ENCODE measurements at places on chromosomes 6 and 20. TPM values are rescaled to one million over a fixed set of nuclear protein-coding genes. Genes with fewer than 3 reads are reported as not detected.

GRCh38 chr6:166364456-166364855 lies 18.3 kb downstream of the MPC1 start:
- no peak for DNase-seq

- DNase-seq, result peak; percentile 88
These were observed 49.9 kb downstream of the ATG5 start for GRCh38 chr6:106275692-106276091.

GRCh38 chr20:20084296-20084752 lies 32.0 kb downstream of the CFAP61 start:
- no peak for DNase-seq

GRCh38 chr6:125217369-125217768 lies 63.8 kb downstream of the TPD52L1 start:
- no peak for DNase-seq

DNA sequence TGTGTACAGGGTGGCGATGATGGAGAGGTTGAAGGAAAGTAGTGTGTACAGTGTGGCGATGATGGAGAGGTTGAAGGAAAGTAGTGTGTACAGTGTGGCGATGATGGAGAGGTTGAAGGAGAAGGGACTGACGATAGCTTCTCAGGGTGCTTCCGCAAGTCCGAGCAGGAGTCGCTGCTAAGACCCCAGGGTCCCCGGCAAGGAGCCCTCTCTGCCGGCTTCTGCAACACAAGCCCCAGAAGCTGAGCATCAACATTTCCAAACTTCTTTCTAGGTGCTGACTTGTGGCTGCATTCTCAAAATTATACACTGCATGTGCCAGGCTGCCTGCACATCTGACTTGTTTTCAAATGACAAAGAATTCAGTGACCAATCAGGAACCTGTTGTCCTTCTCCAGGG lies 47.8 kb upstream of the NXT1 start:
- DNase-seq, result no peak

C20orf141 gene
- total RNA-seq, result 0.32 TPM
